ENCODE measurements at places on chromosomes 16 and 17. TPM values are rescaled to one million over a fixed set of nuclear protein-coding genes. Genes with fewer than 3 reads are reported as not detected.
A peak's percentile ranks its signal among the peaks of the same experiment; 100 is the strongest.

- no peaks in the 10 kb centered on the region for H3K36me3 ChIP-seq
- DNase-seq, result peak; percentile 92
- no peaks in the 10 kb centered on the region for H3K4me1 ChIP-seq
- no peak overlapping the region for H3K4me3 ChIP-seq
Observed at GRCh38 chr17:3921502-3922319, 5.4 kb upstream of the P2RX1 start.

DNA sequence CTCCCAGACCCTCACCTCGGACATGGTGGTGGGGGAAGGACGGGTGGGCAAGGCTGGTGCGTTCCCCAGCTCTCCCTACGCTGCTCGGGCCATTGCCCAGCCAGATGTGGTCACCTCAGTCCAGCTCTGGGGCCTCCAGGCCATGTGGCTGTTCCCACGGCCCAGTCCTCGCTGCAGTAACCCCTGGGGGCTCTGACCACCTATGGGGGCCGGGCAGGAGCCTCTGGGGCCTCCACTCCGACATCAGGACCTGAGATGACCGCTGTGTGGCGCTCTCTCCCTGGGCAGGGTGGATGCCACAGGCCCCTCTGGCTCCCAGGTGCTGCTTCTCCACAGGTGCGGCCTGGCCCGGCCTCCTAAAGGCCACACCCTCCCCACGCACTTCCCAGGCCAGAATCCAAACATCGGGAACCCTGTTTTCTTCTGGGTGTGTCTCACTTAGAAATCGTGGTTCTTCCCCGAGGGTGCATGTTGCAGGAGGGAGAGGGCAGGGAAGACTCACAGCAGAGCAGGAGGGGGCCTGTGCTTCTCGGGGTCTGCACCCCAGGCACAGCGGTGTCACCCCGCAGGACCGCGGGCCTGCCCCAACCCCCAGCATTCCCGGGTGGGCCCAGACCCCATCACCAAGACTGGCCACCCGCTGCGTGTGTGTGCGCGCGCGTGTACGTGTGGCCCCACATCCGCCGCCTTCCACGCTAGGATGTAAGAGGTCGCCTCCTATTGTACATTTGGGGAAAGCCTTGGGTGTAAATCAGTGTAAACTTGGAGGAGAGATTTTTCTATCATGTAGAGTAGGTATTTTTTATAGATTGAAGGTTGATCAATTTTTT is 5.9 kb upstream of the CAPN15 start:
- H3K27me3 ChIP-seq, result no peaks in the 10 kb centered on the region
- DNase-seq, result no peak
- no peak overlapping the region for H3K4me3 ChIP-seq
- H3K27ac ChIP-seq, result no peak overlapping the region

- DNase-seq, result no peak
- no peak overlapping the region for H3K27ac ChIP-seq
- H3K36me3 ChIP-seq, result no peaks in the 10 kb centered on the region
- H3K27me3 ChIP-seq, result no peaks in the 10 kb centered on the region
- no peak overlapping the region for H3K4me3 ChIP-seq
Observed at GRCh38 chr16:79283578-79283977, 317.0 kb downstream of the MAF start.

GRCh38 chr16:7332611-7333010 is at the start of gene RBFOX1:
Gene RBFOX1 (plus strand): TSS chr16:7332845.
- H3K27ac ChIP-seq, result no peak within 1 kb of the TSS
- no peak for DNase-seq

- H3K27me3 ChIP-seq, result no peaks in the 10 kb centered on the region
- no peaks in the 10 kb centered on the region for H3K4me1 ChIP-seq
- no peaks in the 10 kb centered on the region for H3K36me3 ChIP-seq
Observed at GRCh38 chr17:66165537-66166123, 26.3 kb downstream of the CEP112 start.

DNA sequence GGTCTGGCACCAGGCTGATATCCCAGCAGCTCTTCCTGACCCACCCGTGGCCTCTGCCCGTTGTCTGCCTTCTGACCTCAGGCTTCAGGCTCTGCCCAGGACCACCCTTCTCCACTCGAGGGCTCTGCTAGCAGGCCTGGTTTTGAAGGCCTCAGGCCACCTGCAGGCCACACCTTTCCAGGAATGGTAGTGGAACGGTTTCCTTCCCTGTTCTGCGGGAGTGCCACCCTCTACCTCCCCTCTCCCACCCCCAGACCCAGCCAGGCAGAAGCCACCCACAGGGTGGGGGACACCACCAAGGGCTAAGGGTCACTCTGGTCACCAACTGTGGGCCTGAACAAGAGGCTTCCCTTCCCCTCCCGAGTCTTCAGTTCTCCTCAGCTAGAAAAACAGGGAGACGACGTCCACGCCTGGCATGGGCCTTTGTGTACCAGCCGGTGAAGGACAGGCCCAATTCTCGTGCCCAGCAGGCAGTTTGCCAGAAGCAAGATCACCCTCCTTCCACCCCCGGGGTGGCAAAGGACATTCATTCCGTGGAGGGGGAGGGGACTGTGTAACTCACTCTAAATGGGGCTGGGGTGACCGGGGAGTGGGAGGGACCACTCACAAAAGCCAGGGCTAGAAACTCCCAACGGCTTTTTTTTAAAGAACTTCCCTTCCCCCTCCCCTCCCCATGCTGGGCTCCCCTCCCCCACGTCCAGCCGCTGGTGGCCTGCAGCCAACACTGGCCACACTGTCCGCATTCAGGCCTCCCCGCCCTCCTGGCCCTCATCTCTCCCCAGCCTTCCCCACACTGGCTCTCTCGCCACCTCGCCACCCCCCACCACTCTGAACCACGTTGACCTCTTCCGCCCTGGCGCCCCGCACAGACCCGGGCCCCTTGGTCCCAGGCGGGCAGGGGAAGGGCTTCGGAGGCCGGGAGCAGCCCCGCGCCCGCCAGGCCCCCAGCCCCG is 7.7 kb downstream of the CBX4 start:
- H3K4me3 ChIP-seq, result peak overlapping the region; percentile 63
- DNase-seq, result peak; percentile 97
- H3K27me3 ChIP-seq, result no peaks in the 10 kb centered on the region
- peaks cover 14% of the 10 kb centered on the region for H3K36me3 ChIP-seq
- peaks cover 11% of the 10 kb centered on the region for H3K4me1 ChIP-seq

DNA sequence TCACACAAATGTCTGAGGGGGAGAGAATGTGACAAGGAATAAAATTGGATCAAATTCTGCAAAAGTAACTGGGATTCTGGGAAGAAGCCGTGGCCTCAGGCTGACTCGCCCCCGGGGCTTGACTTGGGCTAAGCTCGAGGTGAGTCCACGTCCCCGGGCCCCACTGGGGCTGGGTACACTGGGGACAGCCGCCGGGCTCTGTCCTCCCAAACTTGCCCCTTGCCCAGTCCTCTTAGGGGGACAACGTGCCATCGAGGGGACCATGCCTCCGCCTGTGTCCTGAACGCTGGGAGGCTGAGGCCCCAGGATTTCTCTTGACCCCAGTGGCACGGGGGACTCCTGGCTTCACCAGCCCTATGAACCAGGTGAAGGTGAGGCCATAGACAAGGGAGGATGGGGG is 21.1 kb downstream of the DOC2B start:
- no peaks in the 10 kb centered on the region for H3K36me3 ChIP-seq
- no peaks in the 10 kb centered on the region for H3K4me1 ChIP-seq
- H3K27me3 ChIP-seq, result peaks cover 4% of the 10 kb centered on the region
- no peak overlapping the region for H3K27ac ChIP-seq

GRCh38 chr16:68486502-68487202 is 38.3 kb upstream of the SMPD3 start:
- no peaks in the 10 kb centered on the region for H3K4me1 ChIP-seq
- H3K27ac ChIP-seq, result no peak overlapping the region

DNA sequence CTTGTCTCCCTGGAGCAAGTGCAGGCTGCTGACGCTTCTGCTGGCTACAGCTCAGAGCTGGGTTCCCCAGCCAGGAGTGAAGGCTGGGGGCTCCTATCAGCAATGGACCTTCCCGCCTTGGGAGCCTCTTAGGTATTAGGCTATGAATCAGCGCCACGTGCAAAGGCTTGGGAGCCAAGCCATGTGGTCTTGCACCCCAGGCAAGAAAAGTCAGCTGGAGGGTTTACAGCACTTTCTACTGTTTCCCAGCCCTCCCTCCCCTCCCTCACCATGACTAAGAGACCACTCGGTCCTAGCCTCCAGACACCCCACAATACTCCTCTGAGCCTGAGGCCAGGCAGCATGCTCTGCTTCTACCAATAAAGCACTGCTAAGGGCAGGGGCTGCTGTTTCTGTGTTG is 12.3 kb downstream of the EPX start:
- H3K4me1 ChIP-seq, result no peaks in the 10 kb centered on the region
- peaks cover 1% of the 10 kb centered on the region for H3K27me3 ChIP-seq
- H3K36me3 ChIP-seq, result no peaks in the 10 kb centered on the region
- DNase-seq, result no peak
- H3K4me3 ChIP-seq, result no peak overlapping the region
- H3K27ac ChIP-seq, result no peak overlapping the region

- peak overlapping the region; percentile 86 for H3K4me3 ChIP-seq
- H3K4me1 ChIP-seq, result peaks cover 60% of the 10 kb centered on the region
- H3K36me3 ChIP-seq, result peaks cover 3% of the 10 kb centered on the region
Observed at GRCh38 chr17:77319211-77320043, 178.7 kb downstream of the SEC14L1 start.

TBC1D3C gene
- total RNA-seq, result not detected

DNA sequence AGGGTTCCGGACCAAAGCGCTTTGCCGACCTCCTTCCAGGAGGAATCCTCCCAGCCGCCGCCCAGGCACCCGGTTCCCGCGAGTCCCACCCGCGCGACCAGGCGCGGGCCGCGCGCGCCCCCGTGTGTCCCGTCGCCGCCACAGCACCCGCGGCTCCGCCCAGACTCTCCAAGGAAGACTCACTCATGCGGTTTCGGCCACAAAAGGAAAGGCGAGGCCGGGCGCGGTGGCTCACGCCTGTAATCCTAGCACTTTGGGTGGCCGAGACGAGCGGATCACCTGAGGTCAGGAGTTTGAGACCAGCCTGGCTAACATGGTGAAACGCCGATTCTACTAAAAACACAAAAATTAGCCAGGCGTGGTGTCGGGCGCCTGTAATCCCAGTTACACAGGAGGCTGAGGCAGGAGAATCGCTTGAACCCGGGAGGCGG is 3.5 kb upstream of the PKMYT1 start:
- H3K4me3 ChIP-seq, result peak overlapping the region; percentile 54
- H3K4me1 ChIP-seq, result peaks cover 11% of the 10 kb centered on the region
- DNase-seq, result peak; percentile 100
- no peaks in the 10 kb centered on the region for H3K36me3 ChIP-seq
- no peak overlapping the region for H3K27ac ChIP-seq

KRTAP17-1 gene
- not detected for total RNA-seq

TUBB3 gene
- total RNA-seq, result 239 TPM

DNA sequence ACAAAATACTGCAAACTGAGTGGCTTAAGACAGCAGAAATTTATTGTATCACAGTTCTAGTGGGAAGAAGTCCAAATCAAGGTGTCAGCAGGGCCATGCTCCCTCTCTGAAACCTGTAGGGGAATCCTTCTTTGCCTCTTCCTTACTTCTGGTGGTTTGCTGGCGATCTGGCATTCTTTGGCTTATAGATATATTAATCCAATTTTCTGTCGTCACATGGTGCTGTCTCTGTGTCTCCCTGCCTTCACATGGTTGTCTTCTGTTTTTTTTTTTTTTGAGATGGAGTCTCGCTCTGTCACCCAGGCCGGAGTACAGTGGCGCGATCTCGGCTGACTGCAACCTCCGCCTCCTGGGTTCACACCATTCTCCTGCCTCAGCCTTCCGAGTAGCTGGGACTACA is 6.8 kb upstream of the AKAP1 start:
- H3K4me1 ChIP-seq, result no peaks in the 10 kb centered on the region
- H3K27ac ChIP-seq, result no peak overlapping the region
- no peak for DNase-seq
- no peaks in the 10 kb centered on the region for H3K27me3 ChIP-seq
- H3K4me3 ChIP-seq, result no peak overlapping the region

SPIRE2 gene
- 0.72 TPM for total RNA-seq

GRCh38 chr17:74055508-74056160 is 147.8 kb upstream of the RPL38 start:
- no peaks in the 10 kb centered on the region for H3K27me3 ChIP-seq
- H3K4me1 ChIP-seq, result no peaks in the 10 kb centered on the region
- no peaks in the 10 kb centered on the region for H3K36me3 ChIP-seq
- no peak overlapping the region for H3K27ac ChIP-seq
- no peak for DNase-seq

- H3K27ac ChIP-seq, result no peak overlapping the region
- H3K4me3 ChIP-seq, result no peak overlapping the region
- H3K4me1 ChIP-seq, result no peaks in the 10 kb centered on the region
Observed at GRCh38 chr16:22923491-22923890, 109.5 kb downstream of the HS3ST2 start.

DNA sequence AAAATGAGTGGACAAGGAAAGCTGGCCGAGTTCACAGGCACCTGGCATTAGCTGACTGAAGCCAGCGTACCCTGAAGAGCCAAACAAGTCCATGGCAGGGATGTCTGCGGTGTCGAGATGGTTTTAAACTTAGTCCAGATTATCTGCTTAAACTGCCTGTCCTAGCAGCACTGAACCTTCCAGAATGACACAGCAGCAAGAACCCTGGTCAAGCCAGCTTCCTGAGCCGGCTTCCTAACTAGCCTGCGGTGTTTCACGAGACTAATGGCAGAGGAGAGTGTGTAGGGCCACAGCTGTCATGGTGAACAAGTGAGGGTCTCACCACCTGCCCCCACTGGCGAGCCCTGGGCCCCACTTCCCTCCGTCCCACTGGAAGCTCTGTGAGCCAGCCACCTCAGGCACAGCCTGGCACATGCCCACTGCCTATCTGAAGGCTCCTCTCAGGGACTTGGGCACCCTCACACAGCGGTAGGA is 28.8 kb upstream of the MTSS2 start:
- peak overlapping the region; percentile 36 for H3K4me3 ChIP-seq
- DNase-seq, result peak; percentile 91
- peaks cover 38% of the 10 kb centered on the region for H3K4me1 ChIP-seq
- H3K36me3 ChIP-seq, result no peaks in the 10 kb centered on the region

DNA sequence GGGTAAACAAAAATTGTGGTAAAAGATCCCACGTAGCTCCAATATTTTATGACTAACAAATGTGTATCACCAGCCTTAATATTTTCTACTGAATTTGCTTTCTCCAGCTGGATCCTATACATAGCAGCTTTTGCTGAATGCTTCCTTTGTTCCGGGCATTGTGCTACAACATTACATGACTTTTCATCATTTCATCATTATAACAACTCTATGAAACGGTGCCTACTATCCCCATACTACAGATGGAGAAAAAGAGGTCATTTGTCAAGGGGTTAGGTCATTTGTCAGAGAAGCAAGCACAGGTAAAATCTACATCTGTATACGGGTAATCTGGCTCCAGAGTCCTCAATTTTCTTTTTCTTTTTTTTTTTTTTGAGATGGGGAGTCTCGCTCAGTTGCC is 74.3 kb downstream of the KANSL1 start:
- peaks cover 10% of the 10 kb centered on the region for H3K4me1 ChIP-seq
- H3K27ac ChIP-seq, result no peak overlapping the region
- H3K36me3 ChIP-seq, result no peaks in the 10 kb centered on the region
- no peaks in the 10 kb centered on the region for H3K27me3 ChIP-seq
- no peak overlapping the region for H3K4me3 ChIP-seq
- DNase-seq, result no peak
